A549 treated with Mapracorat at 1 μM for 4 hours (cell line): ENCODE measurements at places on chromosomes 1 and 21. TPM values are rescaled to one million over a fixed set of nuclear protein-coding genes. Genes with fewer than 3 reads are reported as not detected.

The BRINP2 gene
- total RNA-seq = 0.08 to 0.15 TPM (median 0.13 TPM) in 5 replicates

The LY9 gene
- total RNA-seq = 0.07 to 0.19 TPM (median 0.14 TPM) in 4 of 5 replicates, not detected in the other

The AMPD1 gene
- not detected in 5 replicates for total RNA-seq

The PAPPA2 gene
- total RNA-seq = 0.01 to 0.02 TPM in 2 of 5 replicates, not detected in the others

The NMNAT2 gene
- 0.39 to 0.91 TPM (median 0.56 TPM) in 5 replicates for total RNA-seq

The SPRR2B gene
- not detected in 5 replicates for total RNA-seq

The KLHL21 gene
- 14.9 to 25.9 TPM (median 21.8 TPM) in 5 replicates for total RNA-seq

The GRHL3 gene
- total RNA-seq = 0.68 to 0.77 TPM (median 0.73 TPM) in 5 replicates

The ARHGEF10L gene
- 5.2 to 7.7 TPM (median 7.0 TPM) in 5 replicates for total RNA-seq

The KRTAP19-3 gene
- total RNA-seq = not detected in 5 replicates

The PLA2G4A gene
- 7.0 to 11.3 TPM (median 9.2 TPM) in 5 replicates for total RNA-seq

The FNDC10 gene
- 5.8 to 8.8 TPM (median 8.1 TPM) in 5 replicates for total RNA-seq

The MTF2 gene
- 9.0 to 13.1 TPM (median 12.7 TPM) in 5 replicates for total RNA-seq

The SPRR4 gene
- not detected in 5 replicates for total RNA-seq

The FBLIM1 gene
- total RNA-seq = 21.8 to 34.6 TPM (median 27.8 TPM) in 5 replicates

The CNTN2 gene
- 0.08 TPM in 1 of 5 replicates, not detected in the others for total RNA-seq

The C1orf116 gene
- 4.3 to 6.5 TPM (median 5.5 TPM) in 5 replicates for total RNA-seq

The TSEN15 gene
- total RNA-seq = 27.3 to 31.2 TPM (median 30.3 TPM) in 5 replicates

The HFM1 gene
- 0.06 to 0.07 TPM in 2 of 5 replicates, not detected in the others for total RNA-seq

The OR2L3 gene
- total RNA-seq = not detected in 5 replicates

The CPT2 gene
- total RNA-seq = 8.2 to 9.9 TPM (median 9.4 TPM) in 5 replicates

The PEA15 gene
- total RNA-seq = 177 to 215 TPM (median 186 TPM) in 5 replicates

The GCSAML gene
- total RNA-seq = not detected in 5 replicates

The OR2T29 gene
- not detected in 5 replicates for total RNA-seq

The SERINC2 gene
- 18.4 to 34.0 TPM (median 27.5 TPM) in 5 replicates for total RNA-seq

The PRAMEF33 gene
- not detected in 5 replicates for total RNA-seq

The PDE9A gene
- total RNA-seq = 1.0 to 1.5 TPM (median 1.3 TPM) in 5 replicates

The PDC gene
- total RNA-seq = not detected in 5 replicates

The RXFP4 gene
- total RNA-seq = not detected in 5 replicates

The HES2 gene
- total RNA-seq = 2.6 to 5.7 TPM (median 5.2 TPM) in 5 replicates

The NKAIN1 gene
- total RNA-seq = 0.92 to 1.4 TPM (median 1.1 TPM) in 5 replicates

The DYRK1A gene
- total RNA-seq = 11.4 to 13.5 TPM (median 12.8 TPM) in 5 replicates

The C1orf56 gene
- 5.7 to 8.6 TPM (median 6.6 TPM) in 5 replicates for total RNA-seq

The PRRX1 gene
- total RNA-seq = not detected in 5 replicates

The MROH7 gene
- total RNA-seq = not detected in 5 replicates

The DDAH1 gene
- 6.4 to 7.4 TPM (median 7.2 TPM) in 5 replicates for total RNA-seq
